ENCODE measurements at places on chromosomes 2 and 18.

- DNase-seq, result no peak
Measured at GRCh38 chr2:43375746-43376522, 149.5 kb upstream of the ZFP36L2 start.

DNA sequence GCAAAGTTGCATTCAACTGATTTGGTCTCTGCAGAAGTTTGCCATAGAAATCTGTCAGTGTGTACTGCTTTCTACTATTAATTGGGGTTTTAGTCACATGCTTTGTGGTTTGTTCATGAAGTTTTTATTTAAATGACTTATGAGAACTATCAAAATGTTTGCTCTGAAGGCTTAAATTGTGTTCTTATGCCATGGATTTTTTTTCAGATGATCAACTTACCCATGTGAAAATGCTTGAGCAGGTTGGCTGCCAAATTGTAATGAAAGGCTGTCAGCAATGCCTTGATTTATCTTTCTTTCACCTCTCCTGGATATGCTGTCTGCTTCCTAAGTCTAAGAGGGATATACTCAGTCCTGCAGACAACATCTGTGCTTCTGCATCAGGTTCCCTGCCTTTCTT, 50.7 kb downstream of the FMNL2 start:
- no peak for DNase-seq

- peak; percentile 83 for DNase-seq
Measured at GRCh38 chr18:46728219-46728930, 28.5 kb downstream of the ST8SIA5 start.

- no peak for DNase-seq
Measured at GRCh38 chr18:79614211-79614955, 65.2 kb upstream of the CTDP1 start.

DNA sequence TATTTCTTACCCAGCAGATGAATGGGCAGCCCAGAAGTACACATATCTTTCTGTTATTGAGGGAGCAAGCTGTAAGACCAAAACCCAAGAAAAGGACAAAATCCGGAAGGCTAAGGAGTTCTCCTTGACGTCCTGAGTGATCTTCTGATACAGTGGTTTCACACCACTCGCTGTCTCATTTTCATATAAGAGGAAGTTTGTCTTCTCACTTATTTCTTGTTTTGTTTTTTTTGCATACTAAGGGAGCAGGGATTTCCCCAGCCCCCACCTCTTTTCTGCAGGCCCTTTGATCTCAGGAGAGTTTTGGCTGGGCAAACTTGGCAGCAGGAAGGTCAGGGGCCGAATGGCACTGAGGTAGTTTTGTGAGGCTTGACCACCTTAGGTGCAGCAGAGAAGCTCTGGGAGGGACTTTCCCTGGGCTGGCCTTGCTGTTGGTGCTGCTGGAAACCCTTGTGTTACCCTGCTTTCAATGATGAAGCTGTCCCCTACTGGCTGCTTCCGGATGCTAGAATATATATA, 13.3 kb downstream of the CHRNA1 start:
- no peak for DNase-seq

DNA sequence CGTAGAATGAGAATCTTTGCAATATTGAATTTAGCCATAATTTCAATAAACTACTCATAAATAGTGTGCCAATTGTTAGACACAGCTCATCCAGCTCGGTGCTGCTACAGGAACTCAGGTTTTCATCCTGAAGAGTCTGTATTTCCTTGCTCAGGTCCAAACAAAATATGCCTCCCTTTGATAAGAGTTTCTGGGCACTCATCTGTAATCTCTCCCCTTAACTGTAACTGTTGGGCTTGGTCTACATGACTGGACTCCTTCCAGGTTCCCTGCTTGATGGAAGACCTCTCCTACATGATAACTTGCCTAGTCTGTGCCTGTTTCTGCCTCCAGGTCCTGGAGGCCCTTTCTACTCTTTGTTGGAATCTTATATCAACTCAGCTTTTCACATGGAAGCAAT, 57.9 kb downstream of the GCA start:
- DNase-seq, result no peak

DNA sequence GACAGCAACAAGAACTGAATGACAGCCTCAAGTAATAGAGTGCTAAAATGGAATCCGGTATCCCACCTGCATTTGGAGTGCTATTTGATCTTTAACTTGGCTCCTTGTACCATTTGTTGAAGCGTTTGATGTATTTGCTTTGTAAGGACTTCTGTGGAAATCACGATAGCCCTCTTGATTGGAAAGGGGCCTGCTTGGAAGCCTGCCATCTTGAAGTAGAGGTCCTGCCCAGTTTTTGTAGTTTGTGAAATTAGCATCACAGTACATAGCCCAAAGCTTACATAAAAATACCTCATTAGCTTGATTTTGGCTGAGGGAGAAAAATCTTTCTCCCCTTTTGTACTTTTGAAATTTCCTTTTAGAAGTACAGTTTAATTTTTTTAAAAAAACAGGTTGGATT, 2.7 kb downstream of the CDCA7 start:
- no peak for DNase-seq

- peak; percentile 20 for DNase-seq
Measured at GRCh38 chr2:153870308-153870707, 1.4 kb upstream of the GALNT13 start.

DNA sequence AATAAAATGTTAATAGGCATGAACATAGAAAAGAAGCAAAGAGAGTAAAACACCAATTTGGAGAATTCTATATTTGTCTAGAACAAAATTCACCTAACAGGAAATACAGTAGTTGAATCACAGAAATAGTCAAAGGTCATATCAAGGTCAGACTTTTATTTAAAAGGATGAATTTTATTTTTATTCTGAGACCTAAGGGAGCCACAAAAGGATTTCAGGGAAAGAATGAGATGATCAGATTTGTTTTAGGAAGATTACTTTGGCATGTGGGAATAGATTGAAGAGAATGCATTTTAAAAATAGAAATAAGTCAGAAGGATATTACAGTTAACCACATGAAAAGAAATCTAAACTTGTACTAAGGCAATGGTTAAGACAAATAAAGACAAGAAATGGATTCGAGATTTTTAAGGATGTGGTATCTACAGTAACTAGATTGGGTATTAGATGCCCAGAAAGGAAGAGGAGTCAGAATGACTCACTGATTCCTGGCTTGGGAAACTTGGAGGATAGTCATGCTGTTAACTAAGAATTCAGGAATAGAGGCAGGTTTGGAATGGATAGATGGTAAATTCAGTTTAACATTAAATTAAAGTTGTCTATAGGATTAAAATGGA, 56.0 kb downstream of the METTL4 start:
- no peak for DNase-seq
